ENCODE measurements at places on chromosomes 1 and 21.

DNA sequence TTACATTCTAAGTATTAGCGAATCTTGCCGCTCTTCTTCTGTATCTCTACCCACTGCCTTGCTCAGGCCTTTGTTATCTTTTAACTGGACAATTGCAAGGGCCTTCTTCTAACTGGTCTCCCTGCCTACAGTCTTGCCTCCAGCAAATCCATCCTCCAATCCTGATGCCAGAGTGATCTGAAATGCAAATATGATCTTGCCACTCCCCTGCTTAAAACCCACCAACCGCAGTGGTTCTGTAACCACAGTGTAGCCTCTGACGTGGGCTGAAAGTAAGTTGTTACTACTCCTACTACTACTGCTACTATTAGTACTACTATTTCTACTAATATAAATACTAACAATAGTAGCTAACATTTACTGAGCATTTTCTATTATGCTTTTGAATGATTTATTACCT lies 12.4 kb downstream of the MOV10 start:
- DNase-seq = no peak

DNA sequence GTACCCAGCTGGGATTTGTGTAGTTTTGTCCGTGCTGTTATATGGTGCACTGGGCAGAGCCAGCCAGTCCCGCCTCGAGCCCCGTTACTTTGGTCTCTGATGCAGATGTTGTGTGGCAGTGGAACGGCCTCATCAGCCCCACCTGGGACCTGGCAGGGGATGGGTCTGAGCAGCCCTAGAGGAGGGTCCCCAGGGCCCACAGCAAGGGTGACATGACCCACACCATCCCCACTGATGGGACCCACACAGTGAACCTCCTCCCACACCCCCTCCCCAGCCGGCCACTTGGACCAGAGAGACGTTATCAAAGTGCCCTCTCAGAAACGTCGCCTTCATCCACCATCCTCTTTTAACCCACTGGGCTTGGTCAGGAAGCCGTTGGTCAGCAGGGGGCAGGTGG lies 42.0 kb upstream of the PCBP3 start:
- DNase-seq = no peak

GRCh38 chr1:113073479-113073950 lies 517 bp downstream of the LRIG2 start:
- no peak for DNase-seq

GRCh38 chr1:182207300-182207699 lies 145.8 kb upstream of the ZNF648 start:
- DNase-seq = no peak

DNA sequence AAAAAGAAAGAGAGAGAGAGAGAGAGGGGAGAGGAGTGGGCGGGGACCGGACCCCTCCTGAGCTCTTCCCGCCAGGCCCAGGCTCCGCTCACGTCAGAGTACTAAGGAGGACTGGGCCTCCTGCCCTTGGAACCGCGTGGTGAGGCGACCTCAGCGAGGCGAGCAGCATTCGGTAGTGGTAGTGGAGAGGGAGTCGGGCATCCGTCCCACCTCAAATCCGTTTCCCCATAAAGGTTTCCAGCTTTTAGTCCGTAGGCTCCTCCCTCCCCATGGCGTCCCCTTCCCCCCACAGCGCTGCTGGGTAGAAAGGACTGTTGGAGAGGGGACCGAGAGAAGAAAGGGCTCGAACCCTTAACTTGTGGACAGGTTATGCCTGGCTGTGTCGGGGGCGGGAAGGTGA lies 124.4 kb upstream of the BARHL2 start:
- DNase-seq = no peak

- no peak for DNase-seq
Observed at GRCh38 chr1:204592246-204592948, 76.2 kb downstream of the MDM4 start.

DNA sequence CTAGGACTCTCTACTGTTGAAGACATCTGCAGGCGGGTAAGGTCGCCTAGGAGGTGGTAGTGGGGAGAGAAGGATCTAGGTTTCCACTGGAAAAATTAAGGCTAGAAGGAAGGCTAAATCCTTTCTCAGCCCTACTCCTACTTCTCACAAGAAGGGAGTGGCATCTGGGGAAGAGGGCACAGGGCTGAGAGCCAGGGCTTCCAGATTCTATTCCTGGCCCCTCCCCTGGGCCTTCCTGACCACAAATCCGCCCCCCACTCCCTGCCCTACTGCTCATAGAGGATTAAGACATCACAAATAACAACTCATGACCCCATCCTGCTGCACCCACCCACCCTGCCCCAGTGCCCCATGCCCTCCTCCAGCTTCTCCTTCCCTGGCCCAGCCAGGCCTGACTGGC lies 2.5 kb downstream of the PHLDA3 start:
- no peak for DNase-seq

DNA sequence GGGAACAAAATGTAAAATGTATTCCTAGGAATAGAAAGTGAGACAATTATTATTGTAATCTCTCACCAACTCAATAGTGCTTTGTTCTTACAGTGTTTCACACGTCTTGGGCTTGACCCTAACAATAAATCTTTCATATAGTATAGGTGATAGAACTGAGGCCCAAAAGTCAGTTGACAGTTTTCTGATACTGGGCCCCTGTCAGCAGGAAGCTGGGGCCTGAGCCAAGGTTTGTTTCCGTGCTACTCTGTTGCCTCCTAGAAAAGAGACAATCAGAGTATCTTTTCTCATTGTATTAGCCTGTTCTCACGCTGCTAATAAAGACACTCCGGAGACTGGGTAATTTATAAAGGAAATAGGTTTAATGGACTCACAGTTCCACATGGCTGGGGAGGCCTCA lies 5.0 kb downstream of the RRP1B start:
- no peak for DNase-seq

- DNase-seq = peak; percentile 31
Observed at GRCh38 chr1:100538913-100539835, 1.2 kb downstream of the GPR88 start.

- peak; percentile 71 for DNase-seq
Observed at GRCh38 chr1:171742577-171742922, 685 bp upstream of the VAMP4 start.

DNA sequence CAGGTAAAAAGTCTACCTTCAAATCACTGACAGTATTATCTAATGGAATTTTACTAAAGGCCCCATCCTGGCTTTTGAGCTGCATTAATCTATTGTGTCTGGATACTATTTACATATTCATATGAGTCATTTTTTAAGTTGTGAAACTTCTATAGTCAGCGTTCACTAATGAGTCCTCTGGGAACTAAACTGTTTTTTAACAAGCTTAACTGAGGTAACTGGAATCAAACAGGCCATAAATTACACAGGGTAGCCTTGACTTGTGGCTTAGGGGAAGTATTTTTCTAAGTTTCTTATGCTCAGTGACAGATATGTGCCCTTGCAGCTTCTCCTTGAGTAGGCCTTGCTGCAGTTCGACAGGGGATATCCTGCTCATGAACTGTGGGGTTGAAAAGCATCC lies 68.8 kb downstream of the JMJD4 start:
- DNase-seq = no peak

DNA sequence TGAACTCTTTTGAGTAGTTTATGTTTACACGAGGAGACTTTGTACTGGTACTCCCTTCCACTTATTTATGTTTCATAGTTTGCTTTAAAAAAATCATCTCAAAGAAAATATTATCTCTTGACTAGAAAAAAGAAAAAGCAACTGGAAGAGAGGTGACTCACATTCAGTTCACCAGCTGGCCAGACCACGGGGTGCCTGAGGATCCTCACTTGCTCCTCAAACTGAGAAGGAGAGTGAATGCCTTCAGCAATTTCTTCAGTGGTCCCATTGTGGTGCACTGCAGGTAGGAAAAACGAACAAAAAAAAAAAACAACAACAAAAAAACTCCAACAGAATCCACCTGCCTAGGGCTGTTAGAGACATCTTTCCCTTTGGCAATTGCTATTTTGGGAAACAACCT lies 102.9 kb downstream of the PTPRC start:
- no peak for DNase-seq

DNA sequence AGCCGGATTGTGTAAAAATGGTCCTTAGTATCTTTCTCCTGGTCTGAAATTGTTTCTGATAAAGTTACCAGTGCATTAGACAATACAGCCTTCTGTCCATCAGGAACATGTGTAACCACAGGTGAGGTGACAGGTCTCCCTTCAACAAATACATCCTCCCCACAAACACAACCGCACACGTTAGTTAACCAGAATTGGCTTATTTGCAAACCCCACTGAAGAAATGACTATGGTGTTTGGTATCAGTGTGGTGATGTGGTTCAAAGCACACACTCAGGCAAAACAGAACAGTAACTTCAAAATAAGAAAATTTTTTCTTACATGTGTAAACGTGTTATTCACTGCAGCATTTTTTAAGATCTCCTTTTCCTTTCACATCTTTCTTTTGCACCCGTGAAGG lies 517.2 kb upstream of the NR5A2 start:
- no peak for DNase-seq

- DNase-seq = peak; percentile 26
Observed at GRCh38 chr1:20430355-20431175, 55.4 kb downstream of the CAMK2N1 start.

DNA sequence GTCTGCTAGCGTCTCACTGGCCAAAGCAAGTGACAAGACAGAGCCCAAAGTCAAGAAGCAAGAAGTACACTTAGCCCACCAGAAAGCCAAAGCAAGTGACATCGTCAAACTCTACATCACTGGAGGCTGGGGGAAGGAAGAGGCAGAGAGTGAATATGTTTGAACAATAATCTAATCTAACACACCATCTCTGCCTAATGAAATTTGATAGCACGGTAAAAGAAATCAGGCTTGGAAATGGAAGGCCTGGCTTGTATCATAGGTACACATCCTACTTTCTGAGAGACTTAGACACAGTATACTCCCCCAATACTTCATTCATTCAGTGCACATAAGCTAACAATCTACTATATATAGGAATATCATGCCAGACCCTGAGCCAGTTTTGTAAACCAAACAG lies 26.3 kb downstream of the TRABD2B start:
- DNase-seq = no peak

GRCh38 chr1:209291715-209292114 lies 291.8 kb upstream of the CAMK1G start:
- DNase-seq = no peak

DNA sequence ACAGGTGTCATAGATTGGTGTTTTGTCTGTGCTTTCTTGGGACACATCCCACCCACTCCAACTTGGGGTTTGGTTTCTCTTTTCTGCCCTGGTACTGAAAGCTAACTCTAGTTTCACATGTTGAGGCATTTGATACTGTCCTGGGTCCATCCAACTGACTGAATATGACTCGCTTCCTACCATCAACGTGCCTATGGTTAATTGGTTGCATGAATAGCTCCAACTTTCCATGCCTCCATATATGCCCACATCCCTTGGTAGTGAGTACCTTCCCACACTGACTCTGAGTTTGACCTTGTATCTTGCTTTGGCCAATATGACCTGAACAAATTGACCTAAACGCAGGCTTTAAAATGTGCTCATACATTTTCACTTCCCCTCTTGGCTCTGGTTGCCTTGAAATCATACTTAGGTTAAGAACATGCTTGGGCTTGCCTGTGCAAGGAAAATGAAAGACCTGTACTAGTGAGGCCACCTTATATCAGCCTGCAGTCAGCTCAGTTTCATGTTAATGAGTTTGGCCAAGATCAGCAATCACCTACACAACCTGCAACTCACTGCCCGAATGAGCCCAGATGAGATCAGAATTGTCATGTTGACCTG lies 81.0 kb upstream of the KCNK2 start:
- DNase-seq = no peak

DNA sequence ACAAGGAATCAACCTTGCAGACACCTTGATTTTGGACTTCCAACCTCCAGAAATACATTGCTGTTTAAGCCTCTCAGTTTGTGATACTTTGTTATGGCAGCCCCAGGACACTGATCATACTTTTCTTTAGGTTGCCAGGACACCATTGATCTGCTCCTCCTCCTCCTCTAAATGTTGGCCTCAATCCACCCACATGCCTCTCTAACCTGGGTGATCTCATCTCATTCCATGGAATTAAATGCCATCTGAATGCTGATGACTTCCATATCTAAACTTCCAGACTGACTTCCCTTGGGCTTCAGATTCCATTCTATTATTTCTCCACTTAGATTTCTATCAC lies 7.4 kb upstream of the PPP1R15B start:
- DNase-seq = peak; percentile 48

DNA sequence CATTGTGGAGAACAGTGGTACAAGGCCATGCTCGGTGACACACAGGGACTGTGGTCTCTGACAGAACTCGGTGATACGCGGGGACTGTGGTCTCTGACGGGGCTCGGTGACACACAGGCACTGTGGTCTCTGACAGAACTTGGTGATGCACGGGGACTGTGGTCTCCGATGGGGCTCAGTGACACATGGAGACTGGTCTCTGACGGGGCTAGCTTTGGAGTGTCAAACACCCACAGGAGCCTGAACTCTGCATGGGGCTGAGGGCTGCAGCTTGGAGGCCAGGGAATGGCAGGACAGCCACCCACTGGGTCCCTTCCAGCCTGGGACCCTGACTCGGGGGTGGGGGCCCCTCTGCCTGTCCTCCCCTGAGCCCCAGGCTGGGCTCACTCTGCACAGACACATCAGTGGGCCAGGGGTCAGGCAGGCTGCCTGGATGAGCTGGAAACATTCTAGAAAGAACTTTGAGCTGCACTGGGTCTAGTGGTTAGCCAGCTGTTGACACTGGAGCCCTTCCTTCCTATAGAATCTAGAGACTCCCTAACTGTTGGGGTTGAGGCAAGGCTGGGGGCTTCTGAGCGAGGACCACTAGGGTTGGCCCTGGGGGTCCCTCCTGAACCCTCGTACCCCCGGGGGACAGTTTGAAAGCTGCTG lies 49.8 kb downstream of the DISP3 start:
- no peak for DNase-seq

GRCh38 chr1:186300056-186300455 lies 75.0 kb downstream of the TPR start:
- DNase-seq = no peak

- DNase-seq = peak; percentile 36
Observed at GRCh38 chr1:19096036-19096833, 113.8 kb downstream of the UBR4 start.

GRCh38 chr1:27342391-27342777 lies 562 bp downstream of the SYTL1 start:
- no peak for DNase-seq

DNA sequence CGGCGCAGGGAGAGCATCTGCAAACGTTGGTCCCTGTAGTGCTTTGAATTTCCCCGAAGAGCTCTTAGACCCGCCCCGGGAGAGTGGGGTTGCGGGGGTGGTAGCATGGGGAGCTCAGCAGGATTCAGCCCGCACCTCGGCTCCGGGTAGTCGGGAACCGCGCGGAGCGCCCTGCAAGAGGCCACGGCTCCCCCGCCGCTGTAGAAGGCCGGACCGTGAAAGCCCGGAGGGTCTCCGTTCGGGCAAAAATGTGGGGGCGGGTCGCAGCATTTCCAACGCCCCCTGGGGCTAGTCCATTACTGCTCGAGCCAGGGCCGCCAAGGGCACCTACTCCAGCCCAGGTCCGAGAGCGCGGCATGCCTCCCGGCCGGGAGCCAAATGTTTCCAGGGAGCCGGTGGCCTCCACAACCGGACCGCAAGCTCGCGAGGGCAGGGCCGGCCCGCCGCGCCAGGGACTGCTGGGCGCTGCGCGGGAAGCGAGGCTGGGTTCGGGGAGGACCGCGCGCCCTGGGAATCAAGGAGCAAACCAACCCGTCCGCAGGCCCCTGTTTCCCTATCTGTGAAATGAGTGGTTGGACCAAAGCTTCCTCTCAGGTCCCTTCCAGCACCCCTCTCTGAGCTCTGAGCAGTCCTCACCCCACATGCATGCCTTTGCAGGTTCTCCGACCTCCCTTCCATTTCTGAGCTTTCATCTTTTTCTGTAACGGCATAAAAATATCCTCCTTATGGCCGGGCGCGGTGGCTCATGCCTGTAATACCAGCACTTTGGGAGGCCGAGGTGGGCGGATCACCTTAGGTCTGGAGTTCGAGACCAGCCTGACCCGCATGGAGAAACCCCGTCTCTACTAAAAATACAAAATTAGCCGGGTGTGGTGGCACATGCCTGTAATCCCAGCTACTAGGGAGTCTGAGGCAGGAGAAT lies 775 bp upstream of the TMEM63A start:
- DNase-seq = peak; percentile 70

Measured in adrenal gland (tissue), 19 donors.